ENCODE measurements at places on chromosomes 7 and 10.

DNA sequence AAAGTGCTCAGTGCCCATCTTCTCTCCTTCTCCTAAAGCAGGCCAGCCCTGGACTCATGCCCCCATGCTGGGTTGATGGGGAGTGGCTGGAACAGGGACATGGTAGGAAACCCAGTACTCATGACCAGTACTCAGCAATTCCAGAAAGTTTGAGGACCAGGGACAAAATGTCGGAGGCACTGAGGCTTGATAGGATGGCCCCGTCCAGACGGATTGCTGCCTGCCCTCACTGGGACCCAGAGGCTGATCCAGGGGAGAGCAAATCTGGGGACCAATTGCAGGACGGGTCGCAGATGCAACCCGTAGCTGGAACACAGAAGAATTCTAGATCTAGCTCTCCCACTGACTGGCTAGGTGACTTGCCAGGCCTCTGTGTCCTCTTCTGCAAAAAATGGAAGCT, 5.1 kb downstream of the ZCCHC24 start:
- DNase-seq, result no peak

GRCh38 chr7:152925412-152926147, 166.0 kb downstream of the ACTR3B start:
- no peak for DNase-seq

- DNase-seq, result no peak
Measured at GRCh38 chr7:2708547-2709310, 20.7 kb downstream of the AMZ1 start.

DNA sequence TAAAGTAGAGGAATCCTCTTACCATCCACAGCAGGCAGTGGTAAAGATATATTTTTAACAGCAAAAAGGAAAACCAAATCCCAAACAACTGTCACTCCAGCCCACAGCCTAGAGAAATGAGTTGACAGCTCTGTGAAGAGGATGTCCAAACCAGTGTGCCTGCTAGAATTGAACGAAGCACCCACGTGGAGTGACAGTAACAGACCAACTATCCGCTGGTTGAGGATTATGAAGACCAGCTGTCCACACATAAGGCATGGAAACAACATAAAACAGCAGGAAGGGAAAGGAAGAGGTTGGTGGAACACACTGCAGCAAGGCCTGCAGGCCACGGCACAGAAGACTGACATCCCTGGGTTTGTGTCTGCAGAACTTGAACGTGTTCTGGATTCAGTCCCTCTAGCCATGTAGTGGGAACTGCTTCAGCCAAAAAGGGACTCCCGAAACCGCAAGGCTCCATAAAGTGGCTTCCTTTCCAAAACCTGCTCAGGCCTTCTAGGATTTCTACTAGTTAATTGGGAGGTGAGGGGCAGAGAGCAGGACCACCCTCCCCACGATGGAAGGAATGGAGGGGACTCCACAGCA, 324.4 kb downstream of the BICC1 start:
- no peak for DNase-seq

DNA sequence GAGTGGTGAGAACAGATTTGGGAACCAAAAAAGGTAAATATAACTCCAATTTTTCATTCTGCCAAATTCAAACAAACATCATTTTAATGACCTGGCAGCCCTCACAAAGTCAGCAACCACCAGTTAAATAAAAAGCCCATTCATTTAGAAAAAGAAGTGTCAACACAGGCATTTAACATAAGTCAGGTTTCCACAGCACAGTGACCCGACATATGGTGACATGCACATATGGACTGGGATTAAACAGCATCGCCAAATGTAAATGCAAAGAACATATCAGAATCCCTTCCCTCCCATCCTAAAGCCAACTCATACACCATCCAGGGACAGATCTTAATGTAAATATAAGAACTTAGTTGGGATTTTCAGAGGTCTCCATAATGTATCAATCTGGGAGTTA, 293.2 kb downstream of the FGFR2 start:
- DNase-seq, result no peak

- DNase-seq, result no peak
Measured at GRCh38 chr10:3497581-3497980, 287.4 kb downstream of the KLF6 start.

GRCh38 chr7:9516662-9517061, 1083.3 kb downstream of the NXPH1 start:
- no peak for DNase-seq

GRCh38 chr7:78433421-78433820, 634.8 kb downstream of the PHTF2 start:
- no peak for DNase-seq

- DNase-seq, result peak; percentile 23
Measured at GRCh38 chr10:30002426-30003266, 56.7 kb downstream of the JCAD start.

DNA sequence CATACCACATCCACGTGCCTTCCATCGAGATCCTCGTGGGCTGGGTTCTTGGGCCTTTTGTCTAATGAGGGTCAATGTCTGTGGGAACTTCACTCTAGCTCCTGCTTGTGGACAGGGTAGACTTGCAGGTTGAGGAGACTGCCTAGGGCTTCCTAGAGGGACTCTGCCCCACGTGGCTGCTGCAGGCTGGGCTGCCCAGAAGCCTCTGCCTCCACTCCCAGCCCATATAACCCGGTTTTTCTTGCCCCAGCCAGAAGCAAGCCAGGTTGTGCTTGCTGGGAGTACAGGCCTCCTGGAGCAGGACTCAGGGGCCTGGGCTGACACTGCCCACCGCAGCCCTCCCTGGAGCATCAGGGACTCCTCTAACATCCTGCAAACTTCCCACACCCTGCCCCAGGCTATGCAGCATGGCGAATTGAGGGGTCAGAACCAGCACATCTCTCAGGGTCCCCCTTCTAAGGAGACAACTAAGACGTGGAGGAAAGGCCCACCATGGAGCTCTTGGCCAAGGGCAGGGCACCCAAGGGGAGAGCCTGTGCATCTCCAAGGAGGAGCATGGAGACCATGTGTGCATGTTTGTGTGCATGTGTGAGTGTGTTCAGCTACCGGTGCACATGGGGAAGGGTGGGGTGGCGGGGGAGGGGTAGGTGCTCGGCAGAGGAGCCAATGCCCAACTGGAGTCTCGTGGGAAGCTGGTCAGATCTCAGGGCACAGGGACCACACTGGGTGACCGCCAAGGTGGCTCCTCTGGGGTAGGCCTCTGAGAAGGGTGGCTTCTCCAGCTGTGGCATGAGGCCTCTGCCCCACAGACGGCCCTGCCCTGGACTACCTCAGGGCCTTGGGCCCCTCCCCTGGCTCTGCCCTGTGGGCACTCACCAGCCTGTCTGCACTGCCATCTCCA, 62.6 kb downstream of the RASGEF1A start:
- no peak for DNase-seq

DNA sequence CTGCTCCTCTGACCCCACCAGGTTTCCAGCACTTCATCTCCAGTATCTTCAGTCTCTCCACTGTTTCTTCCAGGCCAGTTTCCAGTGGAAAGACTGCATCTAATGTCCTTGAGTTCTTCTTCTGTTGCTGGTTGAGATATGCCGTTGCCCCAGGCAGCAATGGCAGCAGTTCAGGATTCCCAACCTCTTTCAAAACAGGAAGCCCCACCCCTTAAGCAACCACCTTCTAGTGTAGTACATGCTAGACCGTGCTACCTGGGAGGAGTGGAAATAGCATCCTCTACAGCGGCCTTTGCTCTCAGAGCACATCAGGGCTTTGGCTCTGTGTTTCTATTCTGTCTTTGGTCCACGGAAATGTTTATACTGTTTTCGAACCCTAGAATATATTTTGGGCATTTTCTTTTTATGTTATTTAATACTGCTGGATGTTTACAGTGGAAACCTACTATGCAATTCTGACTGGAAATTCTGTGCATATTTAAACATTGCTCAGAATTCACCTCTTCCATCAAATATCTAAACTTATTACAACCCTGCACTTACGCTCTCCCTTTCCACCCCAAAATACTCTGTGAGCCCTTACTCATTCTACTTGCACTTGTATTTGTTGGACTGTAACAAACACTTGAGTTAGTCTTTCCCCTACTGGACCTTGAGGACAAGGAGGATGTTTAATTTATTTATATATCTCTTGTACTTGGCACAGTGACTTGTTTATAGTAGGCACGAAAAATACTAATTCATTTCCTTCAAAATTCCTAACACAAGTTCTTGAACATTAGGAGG, 8.5 kb upstream of the BPGM start:
- no peak for DNase-seq

GRCh38 chr10:11325817-11326216, 285.6 kb downstream of the USP6NL start:
- DNase-seq, result no peak

- no peak for DNase-seq
Measured at GRCh38 chr7:44727158-44727936, 21.3 kb upstream of the ZMIZ2 start.

DNA sequence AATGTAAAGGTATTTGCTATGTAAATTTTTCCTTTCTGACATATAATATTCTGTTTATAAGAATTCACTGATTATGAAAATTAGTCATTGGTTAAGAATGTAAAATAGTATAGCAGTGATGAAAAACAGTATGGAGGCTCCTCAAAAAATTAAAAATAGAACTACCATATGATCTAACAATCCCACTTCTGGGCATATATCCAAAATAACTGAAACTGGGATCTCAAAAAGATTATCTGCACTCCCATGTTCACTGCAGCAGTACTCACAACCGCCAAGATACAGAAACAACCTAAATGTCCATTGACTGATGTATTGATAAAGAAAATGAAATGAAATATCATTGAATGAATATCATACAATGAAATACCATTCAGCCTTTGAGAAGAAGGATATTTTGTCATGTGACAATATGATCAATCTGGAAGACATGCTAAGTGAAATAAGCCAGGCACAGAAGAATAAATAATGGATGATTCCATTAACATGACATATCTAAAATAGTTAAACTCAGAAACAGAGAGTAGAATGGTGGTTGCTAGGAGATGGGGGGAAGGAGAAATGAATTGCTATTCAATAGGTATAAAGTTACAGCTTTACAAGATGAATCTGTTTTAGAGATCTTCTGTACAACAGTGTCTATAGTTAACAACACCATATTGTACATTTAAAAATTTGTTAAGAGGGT, 14.0 kb downstream of the C10orf88 start:
- DNase-seq, result no peak

DNA sequence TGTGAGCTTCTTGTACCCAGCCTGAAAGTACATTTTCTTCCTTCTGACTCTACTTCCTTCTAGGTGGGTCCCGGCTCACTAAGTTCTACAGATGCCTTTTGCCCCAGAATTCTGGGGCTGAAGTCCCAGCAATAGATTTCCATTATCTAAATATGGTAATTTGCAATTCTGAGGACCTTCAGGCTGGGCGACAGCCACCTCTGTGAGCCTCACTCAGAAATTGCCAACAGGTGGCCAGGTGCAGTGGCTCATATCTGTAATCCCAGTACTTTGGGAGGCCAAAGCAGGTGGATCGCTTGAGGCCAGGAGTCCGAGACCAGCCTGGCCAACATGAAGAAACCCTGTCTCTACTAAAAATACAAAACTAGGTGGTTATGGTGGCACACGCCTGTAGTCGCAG, 23.7 kb downstream of the CREM start:
- DNase-seq, result no peak

- DNase-seq, result no peak
Measured at GRCh38 chr7:106393564-106394251, 108.9 kb upstream of the NAMPT start.

- no peak for DNase-seq
Measured at GRCh38 chr7:93117852-93118530, at the start of gene SAMD9. Gene SAMD9 (minus strand): TSS chr7:93117979. CDS start chr7:93106097, 11,882 bp downstream.

DNA sequence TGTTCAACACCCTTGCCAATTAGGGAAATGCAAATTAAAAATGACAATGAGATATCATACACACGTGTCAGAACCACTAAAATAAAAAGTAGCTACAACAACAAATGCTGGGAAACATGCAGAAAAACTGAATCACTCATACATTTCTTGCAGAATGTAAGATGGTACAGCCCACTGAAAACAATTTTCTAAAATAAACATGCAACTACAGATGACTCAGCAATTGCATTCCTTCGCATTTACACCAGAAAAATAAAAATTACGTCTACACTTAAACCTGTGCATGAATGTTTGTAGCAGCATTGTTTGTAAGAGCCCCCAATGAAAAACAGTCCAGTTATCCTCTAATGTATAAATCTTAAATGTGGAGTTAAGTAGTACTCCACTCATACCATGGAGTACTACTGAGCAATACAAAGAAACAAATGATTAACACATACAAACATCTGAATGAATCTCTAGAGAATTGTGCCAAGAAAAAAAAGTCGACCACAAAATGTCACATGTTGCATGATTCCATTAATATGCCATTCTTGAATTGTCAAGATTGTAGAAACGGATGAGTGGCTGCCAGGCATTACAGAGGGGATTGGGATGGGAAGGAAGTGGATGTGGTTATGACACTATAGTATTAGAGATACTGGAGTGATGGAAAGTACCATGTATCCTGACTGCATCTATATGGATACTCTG, 134.6 kb upstream of the NPSR1 start:
- DNase-seq, result no peak

DNA sequence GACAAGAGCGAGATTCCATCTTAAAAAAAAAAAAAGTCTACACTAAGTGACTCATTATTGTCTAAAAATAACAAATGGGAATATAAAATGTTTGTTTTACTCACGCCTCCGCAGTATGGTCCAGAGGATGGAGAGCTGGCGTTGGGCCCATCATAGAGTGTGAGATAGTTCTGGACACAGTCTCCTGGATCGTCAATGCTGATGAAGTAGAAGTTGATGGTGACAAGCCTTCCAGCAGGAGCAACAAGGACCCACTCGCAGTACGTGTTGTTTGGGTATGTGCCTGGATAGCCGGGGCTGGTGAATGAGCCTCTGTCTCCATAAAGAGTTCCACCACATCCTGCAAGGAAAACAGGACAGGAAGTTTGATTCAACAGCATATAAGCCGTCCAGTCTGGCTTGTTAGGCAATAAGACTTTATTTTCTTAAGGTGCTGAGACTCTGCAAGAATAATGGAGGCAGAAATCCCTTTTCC, 11.5 kb upstream of the RSU1 start:
- no peak for DNase-seq

- DNase-seq, result peak; percentile 22
Measured at GRCh38 chr7:151992375-151992774, 33.1 kb upstream of the GALNT11 start.

- no peak for DNase-seq
Measured at GRCh38 chr7:5492020-5492635, 68.5 kb upstream of the TNRC18 start.

Measured in activated CD4-positive, alpha-beta T cell treated with anti-CD3 and anti-CD28 coated beads, Interleukin-2, amount 50 U/mL, for 24 hours (primary cell).